ENCODE measurements at places on chromosomes 11 and 22.

GRCh38 chr11:112229159-112229558 lies 2.9 kb downstream of the PTS start:
- no peak for DNase-seq

GRCh38 chr11:47587039-47587716 lies 700 bp downstream of the FAM180B start:
- no peak for DNase-seq

- no peak for DNase-seq
Observed at GRCh38 chr22:47551431-47551775, 789.0 kb downstream of the TBC1D22A start.

DNA sequence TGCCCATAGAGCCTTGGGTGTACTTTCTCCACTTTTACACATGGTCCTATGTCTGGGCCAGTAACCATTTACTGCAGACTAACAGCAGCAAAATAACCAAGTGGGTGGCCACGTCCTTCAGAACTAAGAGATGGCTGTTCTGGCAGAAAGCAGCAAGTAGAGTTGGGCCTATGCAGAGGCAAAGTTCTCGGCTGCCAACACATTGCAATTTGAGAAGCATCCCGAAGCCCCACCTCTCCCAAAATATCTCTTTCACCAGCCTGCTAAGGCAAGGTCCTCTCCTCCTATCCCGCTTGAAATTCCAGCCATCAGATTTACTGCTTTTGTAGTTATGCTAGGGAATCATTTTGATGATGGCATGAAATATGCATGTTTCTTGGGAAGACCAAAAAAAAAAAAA lies 118.5 kb upstream of the APOA1 start:
- DNase-seq: no peak

DNA sequence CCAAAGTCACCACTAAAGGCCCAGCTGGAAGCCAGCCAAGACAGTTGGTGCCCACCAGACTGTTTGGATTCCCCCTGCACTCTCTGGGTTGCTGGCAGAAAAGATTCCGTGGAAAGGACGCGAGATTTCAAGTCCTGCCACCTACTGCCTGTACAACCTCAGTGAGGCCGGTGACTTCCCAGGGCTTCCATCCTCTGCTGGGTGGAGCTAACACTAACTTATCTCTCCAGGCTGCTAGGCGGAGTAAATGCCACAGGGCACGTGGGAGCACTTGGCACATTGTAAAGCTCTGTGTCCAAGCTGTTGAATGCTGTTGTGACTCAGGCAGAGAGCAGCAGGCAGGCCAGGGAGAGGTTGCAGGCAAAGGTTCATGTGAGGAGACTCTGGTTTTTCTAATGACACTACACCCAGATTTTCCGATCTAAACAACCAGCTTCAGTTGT lies 50.9 kb upstream of the CDON start:
- DNase-seq: no peak

DNA sequence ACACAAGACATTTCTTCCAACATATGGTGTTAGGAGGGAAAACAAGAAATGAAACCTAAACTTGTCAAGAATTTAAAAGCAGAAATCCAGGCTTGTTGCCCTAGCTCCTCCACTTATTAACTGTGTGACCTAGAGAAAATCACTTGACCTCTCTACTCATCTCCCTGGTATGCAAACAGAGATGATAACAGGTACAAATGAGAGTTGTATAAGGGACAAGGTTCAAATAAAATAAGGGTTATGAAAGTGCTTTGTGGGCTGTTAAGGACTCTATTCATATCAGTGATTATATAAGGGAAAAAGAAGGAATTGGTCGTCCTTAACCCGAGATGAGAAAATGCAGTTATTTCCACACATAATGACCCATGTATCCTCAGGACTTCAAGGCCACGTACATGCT lies 372.7 kb upstream of the TENM4 start:
- no peak for DNase-seq

DNA sequence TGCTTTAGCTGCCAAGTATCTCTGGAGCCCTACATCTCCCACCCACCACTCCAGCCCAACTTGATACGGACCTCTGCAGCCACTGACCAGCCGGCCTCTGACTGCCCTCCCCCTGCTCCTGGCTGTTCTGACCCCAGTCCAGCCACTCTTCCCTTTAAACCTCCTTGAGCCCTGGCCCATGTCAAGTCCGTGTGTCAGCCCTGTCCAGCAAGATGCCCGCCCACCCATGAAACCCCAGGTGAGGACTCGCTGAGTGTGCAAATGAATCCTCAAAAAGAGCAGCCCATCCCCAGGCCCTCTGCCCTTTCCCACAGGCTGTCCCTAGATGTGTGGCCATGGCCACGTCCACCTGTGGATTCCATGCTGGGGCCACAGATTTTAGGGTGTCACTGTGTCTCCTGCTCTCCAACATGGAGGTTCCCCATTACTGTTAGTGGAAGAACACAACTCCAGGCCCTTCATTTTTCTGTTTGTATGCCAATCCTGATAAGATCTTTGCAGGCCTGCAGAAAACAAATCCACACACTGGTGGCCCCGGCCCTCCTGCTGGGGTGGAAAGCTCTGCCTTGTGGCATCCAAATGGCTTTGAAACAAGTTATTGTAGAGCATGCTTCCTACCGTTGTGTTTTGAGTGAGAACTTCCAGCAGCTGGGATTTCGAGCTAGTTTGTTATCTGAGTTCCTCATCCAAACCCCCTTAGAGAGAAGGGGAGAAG lies 22.7 kb upstream of the ADORA2A start:
- DNase-seq: no peak

GRCh38 chr11:102680945-102681344 lies 24.6 kb downstream of the MMP27 start:
- DNase-seq: no peak

DNA sequence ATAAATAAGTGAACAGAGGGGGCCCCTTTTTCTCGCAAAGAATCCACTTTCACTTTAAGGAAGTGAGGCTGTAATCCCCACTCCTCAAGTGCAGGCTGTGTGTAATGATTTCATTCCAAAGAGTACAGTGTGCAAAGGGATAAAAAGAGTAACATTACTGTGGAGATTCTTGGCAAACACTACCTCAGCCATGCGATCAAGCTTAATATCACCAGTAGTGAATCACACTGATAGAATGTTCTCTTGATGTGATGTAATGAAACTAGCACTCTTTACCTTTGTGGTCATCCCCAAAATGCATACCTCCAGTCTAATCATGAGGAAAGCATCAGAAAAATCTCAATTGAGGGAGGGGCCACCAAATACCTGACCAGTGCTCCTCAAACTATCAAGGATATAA lies 246.1 kb upstream of the CHORDC1 start:
- no peak for DNase-seq

DNA sequence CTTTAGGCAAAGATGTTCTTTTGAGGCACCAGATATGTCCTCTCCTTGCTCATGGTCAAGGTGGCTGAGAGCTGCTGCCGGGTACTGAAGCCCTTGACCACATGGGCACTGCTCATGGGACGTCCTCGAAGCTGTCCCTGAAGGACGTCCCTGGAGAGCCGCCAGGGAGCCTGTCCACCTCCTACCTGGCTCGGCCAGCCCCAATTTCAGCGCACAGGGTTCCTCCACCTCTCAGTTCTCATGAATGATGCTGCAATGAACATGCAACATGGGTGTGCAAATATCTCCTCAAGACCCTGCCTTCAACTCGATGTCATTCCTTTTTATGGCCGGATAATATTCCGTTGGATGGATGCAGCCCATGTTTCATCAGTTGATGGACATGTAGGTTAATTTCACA lies 24.4 kb upstream of the TOLLIP start:
- no peak for DNase-seq

DNA sequence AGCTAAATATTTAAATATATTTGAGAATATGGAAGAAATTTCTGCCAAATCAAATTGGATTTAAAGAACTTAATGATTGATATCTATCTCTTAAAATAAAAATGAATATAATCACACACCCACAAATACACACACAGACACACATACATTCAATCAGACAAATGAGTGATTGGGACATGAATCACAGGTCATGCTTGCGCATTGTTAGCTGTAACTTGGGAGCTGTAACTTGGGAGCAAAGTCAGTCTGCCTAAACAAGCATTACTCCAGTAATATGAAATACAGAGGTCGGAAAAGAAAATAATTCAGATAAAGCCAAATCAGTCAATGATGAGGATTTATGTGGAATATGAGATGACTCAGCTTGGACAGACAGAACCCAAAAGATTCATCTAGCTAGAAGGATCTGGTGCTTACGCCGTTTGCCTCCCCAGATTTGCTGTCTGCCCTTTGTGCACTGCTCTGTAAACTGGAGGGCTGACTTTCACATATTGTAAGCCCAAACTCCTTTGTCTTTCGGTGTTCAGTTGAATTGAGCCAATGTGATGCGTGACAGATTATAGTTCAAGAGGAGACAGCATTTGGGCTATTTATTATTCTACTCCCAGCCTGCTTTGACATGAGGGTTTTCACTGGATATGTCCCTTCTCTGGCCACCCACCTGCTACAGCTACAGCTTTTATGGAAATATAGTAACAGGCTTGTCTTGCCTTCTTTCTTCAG lies 1.6 kb downstream of the OR56B1 start:
- no peak for DNase-seq

GRCh38 chr11:18720091-18720807 lies 5.7 kb downstream of the IGSF22 start:
- no peak for DNase-seq

Measured in activated T-cell treated with anti-CD3 and anti-CD28 coated beads for 1 hour (primary cell).